ENCODE measurements at places on chromosomes 1 and 21. TPM values are rescaled to one million over a fixed set of nuclear protein-coding genes. Genes with fewer than 3 reads are reported as not detected.

- no peak for DNase-seq
Observed at GRCh38 chr1:173414136-173414535, 63.0 kb upstream of the PRDX6 start.

PTPN7 gene
- 1.5 TPM for polyA plus RNA-seq

GRCh38 chr1:200631375-200631774 is 10.8 kb upstream of the KIF14 start:
- DNase-seq, result no peak

DNA sequence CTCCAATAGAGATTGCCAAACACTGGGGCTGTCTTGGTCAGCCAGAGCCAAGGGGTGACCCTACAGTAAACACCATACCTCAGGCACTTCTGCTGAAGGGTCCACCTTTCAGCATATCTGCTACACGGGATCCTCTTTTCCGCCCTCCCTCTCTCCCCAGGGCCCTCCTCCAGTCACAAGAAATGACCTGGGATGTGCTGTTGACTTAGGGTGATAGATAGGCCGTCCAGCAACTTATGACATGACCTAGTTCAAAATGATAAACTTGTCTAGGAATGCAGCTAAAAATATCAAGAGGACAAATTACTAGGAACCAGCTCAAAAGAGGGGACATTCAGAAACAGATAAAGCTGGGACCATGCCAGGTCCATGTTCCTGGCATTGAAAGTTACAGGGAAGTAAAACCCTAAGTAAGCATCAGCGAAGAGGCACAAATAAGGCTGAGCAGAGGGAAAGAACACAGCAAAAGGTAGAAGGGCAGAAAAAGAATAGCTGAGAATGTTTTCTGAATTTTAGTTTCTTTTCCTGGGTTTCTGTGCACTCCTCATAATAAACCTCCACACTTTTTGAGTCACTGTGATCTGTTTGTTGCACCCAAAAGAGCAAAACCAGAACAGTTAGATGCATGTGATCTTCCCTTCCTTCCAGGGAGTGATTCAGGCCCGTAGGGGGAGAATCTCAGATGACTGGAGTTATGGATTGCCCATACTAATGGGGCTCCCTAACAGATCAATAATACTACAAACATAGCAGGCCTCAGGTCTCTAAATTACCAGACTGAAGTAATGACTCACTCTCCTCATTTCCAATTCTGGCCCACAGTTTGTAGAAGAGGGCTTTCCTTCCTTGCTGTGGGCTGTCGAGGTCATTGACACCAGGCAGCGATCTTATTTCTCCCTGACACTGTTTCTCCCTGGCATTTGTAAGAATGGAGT is 48.9 kb upstream of the F3 start:
- DNase-seq, result no peak

PLCH2 gene
- 4.8 TPM for polyA plus RNA-seq

CLCA4 gene
- polyA plus RNA-seq, result not detected

- DNase-seq, result no peak
Observed at GRCh38 chr1:37764888-37765441, at the start of gene EPHA10. EPHA10 (minus strand) TSS chr1:37765120; CDS start chr1:37765066, 54 bp downstream.

DNA sequence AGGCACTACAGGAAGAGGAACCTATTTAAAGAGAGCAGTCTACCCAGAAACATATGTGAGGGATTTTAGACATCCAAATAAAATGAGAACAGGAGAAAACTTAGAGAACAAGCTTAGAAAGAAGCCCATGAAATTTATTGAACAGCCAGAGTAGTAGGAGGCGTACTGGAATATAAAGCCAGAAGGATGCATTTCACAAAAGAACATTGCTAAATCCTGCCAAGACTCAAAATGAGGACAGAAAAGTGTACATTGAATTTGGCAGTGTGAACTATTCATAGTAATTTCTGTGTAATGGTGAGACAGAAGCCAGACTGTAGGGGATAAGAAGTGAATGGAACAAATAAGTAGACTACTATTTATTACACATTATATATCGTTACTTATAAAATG is 22.5 kb downstream of the CEPT1 start:
- DNase-seq, result peak; percentile 6

- no peak for DNase-seq
Observed at GRCh38 chr1:29029667-29030066, 94.0 kb downstream of the TMEM200B start.

DNA sequence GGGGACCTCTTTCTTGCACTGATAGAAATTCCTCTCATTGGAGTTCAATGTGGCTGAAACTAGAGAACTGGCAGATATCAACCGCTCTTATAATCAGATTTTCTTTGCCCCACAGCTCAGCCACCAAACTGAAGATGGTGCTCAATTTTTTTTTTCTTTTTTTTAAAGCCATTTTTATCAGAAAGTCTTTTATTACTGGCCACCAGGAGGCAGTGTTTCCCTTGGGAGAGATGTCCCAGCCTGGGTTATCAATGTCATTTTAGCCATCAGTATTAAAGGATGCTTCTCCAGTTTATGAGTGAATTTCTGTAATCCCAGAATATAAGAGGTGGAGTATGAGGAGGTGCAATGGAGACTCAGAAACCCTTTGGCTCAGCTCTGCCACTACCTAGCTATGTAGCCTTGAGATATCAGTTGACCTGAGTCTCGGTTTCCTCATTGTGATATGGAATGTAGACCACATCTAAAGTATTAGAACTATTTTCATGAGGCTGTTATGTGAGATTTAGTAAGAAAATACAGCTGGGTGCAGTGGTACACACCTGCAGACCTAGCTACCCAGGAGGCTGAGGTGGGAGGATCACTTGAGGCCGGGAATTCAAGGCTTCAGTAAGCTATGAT is 27.6 kb downstream of the CD244 start:
- DNase-seq, result no peak

NPPB gene
- polyA plus RNA-seq, result not detected

DNA sequence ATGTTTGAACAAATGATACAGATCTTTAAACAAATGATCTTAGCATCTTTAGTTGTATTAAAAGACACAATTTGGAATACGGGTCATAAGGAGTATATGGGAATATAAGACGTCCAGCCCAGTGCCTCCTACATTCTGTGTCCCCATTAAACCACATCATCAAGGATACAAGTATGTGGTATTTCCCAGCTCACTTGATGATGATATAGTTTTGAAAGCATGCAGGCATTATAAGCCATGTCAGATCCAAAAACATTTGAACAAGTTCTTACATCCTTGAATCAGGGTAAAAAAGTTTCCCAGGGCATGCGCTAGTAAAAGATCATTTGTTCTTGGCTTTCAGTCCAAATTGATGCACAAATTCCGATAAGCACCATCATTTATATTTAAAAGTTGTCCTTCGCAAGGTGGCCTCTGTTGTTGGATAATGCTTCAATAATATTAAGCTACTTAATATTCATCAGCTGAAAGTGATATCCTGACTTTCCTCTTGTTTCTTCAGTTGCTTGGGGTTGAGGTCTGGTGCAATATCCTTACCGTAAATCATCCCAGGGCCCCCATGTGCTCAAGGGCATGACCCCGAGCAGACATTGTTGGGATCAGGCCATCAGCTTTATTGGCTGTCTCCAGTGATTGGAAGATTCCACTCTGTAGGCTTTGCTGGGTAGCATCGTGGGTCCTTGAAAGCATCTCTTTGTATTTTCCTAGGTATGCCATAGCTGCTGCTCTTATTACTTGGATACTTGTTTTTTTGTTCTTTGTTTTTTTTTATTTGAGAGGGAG is 61.8 kb downstream of the CENPF start:
- DNase-seq, result no peak

TMEM61 gene
- polyA plus RNA-seq, result not detected

DMRTA2 gene
- polyA plus RNA-seq, result not detected

DNA sequence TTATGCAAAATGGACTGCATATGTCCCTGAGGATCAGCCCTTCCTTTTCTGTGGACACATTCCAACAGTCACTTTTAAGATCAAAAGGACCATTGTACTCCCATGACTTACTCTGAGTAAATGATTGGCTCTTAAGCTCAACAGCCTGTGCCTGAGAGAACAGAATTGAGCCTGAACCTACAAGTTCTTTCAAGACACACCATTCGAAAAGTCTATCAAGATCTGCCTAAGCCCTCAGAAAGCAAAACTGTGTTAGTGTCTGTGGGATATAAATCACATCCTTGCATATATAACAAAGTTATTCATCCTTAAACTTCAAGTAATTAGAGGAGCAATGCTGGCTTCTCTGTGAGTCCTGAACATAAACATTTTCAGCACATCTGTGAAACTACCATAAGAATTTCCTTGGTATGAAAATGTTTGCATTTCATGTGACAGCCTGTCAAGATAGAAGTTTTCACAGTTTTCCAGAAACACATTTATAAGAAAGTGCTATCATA is 41.6 kb downstream of the PCNX2 start:
- peak; percentile 17 for DNase-seq

- DNase-seq, result no peak
Observed at GRCh38 chr21:26115305-26115704, 55.3 kb downstream of the APP start.

SAMD11 gene
- polyA plus RNA-seq, result 23.9 TPM

DNA sequence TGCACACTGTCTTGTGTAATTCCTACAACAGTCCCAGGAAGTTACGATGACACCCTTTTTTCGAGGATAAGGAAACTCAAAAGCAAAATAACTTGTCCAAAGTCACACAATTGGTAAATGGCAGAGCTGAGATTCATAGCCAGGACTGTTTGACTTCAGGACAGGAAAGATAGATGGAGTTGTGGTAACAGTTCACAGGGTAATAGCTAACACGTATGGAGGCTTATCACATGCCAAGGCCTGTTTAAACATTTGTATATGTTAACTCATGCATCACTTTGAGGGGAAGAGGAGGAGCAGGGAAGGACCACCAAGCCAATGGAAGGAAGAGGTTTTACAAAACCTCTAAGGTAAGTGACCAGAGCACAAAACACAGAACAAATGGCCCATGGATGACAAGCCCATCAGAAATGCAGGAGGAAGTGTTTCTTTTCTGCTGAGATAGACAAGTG is 2.8 kb downstream of the DHCR24 start:
- no peak for DNase-seq

DNA sequence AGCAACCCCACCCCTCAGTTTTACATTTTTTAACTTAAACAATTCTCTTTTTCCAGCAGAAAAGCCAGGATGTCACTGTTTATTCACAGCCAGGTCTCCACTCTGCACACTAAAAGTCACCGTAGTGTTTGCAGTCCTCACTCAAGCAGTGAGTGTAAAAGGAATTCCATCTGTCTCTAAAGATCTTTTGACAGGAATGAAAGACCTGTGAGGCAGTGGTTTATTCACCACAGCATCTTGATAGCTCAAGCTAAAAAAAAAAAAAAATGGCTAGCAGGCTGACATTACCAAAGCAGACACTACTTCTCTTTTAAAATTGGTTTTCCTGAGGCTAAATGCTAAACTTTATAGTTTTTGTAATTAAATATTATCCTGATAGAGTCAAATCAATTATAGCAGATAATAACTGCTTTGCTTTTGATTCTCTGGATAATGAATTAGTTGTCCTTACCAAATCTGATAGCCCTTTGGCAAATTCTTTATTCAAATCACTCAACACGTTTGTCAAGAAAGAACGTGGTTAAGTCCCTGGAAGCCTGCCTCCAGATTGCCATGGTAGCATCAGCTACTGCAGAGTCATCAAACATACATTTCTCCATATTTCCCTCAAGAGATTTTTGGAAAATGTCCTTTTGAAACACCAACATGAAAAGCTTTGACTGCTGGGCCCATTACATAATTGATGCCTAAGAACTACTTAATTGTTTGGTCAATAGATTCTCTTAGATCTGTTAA is 22.2 kb upstream of the SLC5A9 start:
- DNase-seq, result no peak

GRCh38 chr21:26555540-26556146 is 17.4 kb downstream of the CYYR1 start:
- DNase-seq, result no peak
